ENCODE measurements at places on chromosomes 12 and 14.

- no peak for DNase-seq
These were observed 1019.2 kb downstream of the AACS start for GRCh38 chr12:126084480-126084879.

GRCh38 chr12:19744705-19745218 is 305.5 kb downstream of the AEBP2 start:
- DNase-seq, result no peak

- DNase-seq, result no peak
These were observed 158.8 kb upstream of the SRRM4 start for GRCh38 chr12:118822512-118822911.

- no peak for DNase-seq
These were observed 26.8 kb upstream of the BDKRB2 start for GRCh38 chr14:96177766-96178375.

GRCh38 chr14:102217399-102217798 is 77.7 kb downstream of the WDR20 start:
- no peak for DNase-seq

GRCh38 chr14:80325688-80326087 is 114.4 kb upstream of the DIO2 start:
- no peak for DNase-seq

DNA sequence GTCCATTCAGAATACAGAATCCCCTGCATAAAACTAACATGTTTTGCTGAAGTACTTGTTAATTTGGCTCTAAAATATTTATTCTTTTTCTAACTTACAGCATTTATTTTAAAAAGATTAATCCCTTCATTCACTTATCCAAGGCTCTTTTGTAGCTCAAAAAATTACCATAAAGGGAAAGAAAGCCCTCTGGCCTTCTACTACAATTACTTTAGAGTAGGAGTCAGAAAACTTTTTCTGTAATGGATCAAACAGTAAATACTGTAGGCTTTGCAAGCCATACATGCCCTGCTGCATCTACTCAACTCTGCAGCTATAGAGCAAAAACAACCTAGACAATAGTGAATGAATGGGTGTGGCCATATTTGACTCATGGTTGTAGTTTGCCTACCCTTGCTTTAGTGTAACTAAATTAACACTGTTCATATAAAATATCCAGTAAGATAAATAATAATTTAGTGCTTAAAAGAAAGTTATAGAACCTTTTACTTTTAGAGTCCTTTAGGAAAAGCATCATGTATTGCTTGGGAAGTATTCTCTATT is 74.2 kb upstream of the ZFP36L1 start:
- no peak for DNase-seq

DNA sequence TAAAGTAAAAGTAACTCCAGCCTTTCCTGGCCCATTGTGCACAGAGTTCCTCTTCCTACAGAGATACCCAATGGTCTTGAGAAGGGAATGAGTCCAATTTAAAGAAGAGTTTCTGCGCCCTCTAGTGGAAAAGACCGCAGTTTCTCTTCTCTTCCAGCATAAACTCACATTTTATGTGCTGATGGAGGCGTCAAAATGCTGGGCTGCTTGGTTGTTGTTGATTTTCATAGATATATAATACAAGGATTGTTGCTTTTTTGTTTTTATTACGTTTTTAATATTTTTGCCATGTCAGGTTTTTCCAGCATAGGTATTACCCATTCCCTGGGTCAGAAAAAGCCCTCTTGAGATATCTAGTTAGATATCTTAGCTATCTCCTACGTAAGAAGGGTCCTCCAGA is 356.9 kb upstream of the STXBP6 start:
- DNase-seq, result peak; percentile 4

GRCh38 chr14:49160983-49161382 is 425.2 kb downstream of the RPS29 start:
- DNase-seq, result no peak

Measured in CD4-positive, alpha-beta T cell treated with Interleukin-4 for 4 hours (primary cell).